Left lung (tissue), 14 donors: ENCODE measurements at places on chromosomes 3 and 15. TPM values are rescaled to one million over a fixed set of nuclear protein-coding genes. Genes with fewer than 3 reads are reported as not detected.

Gene CHRNA7
- 32.3 TPM for polyA plus RNA-seq

Gene OSBPL10
- polyA plus RNA-seq: 42.6 TPM

Gene LPCAT4
- 53.0 TPM for polyA plus RNA-seq

Gene GOLGA8T
- not detected for polyA plus RNA-seq

Gene CPNE4
- polyA plus RNA-seq: 0.40 TPM

Gene ATP10A
- polyA plus RNA-seq: 0.70 TPM

Gene LTK
- 2.7 TPM for polyA plus RNA-seq

Gene WDR72
- 4.3 TPM for polyA plus RNA-seq

Gene C3orf22
- polyA plus RNA-seq: 0.10 TPM

Gene SLCO2A1
- 56.5 TPM for polyA plus RNA-seq

Gene GOLGA8G
- 0.08 TPM for polyA plus RNA-seq

Gene LTF
- polyA plus RNA-seq: 4.9 TPM

Gene CD86
- 1.6 TPM for polyA plus RNA-seq

Gene FSTL1
- 564 TPM for polyA plus RNA-seq

Gene CCR9
- 0.32 TPM for polyA plus RNA-seq
